ENCODE measurements at places on chromosomes 2 and 18.

DNA sequence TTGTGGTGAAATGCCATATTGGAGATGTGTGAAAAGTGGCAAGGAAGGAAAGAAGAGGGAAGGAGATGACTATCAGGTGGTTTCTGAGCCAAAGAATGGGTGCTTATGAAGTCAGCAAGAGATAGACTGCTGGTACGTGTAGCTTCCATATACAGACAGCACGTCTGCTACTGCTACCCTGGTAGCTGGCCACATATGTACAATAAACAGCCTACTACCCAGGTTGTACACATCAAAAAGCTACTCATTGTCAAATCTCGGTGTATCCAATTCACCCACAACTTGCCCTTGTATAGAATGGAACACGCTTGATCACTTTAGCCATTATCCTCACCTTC, 761.8 kb downstream of the LRRTM4 start:
- no peak for DNase-seq

DNA sequence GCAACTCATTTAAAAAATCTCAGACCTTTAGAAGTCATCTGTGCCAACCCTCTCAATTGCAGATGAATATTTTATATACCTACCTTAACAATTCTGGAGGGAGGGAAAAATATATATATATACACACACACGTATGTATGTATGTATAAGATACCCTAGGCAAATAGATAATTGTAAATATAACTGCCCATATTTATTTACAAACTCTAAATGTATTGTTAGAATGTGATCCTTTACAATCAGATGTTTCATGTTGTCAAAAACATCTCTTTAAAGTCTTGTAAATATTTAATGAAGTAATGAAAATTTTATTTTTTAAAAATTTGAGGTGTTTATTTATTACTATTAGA, 11.6 kb downstream of the ANKRD12 start:
- no peak for DNase-seq

GRCh38 chr2:37448342-37449120, 104.1 kb downstream of the QPCT start:
- no peak for DNase-seq

- no peak for DNase-seq
Observed at GRCh38 chr2:38754049-38754448, 2.9 kb upstream of the SRSF7 start.

DNA sequence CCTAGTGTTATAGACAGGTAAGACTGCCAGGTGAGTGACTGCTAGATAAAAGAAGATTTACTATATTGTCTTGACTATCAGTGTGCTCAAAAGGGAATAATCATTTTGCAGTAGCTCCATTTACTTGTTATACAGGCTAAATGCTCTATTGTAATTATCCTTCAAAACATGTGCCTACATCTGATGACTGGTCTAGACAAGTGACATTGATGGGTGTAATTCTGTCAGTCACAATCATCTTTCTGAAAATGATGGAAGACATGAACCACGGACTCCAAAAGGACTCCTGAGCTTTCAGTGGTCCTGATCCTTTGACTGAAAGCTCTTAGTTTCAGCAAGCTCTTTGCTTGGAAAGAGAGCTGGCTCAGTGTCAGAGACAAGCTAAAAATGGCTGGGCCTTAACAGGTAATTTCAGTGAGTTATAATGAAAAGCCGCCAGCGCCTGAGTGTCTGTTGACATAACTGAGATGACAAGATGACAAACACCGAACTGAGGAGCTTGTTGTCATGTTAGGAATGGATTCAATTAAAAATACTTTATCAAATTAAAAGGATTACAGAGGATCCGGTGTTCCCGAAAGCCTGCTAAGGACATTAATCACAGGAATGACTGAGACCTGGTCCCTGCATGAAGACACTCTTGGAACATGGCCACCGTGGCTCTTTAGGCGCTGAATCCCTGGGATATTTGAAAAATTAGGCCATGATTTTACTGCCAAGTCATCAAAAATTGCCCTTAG, 141.7 kb downstream of the CMPK2 start:
- DNase-seq = no peak

DNA sequence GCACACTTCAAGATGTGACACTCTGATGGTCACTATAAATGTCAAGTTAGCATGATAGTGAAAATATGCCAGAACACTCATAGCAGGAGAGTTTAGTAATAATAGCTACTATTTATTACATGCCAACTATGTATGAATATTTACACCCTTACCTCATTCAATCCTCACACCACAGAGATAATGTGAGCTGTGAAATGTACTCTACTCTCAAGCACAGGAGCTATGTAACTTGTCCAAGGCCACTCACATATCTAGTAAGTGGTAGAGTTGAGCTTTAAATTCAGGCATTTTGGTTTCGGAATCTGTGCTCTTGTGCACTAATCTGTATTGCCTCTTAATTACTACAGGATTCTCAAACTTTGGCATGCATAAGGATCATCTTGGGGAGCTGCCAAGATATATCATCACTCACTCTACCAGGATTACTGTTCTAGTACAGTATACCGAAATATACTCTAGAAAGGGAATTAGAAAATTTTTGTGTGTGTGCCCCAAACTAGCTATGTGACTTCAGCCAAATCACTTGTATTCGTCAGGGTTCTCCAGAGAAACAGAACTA, 154.3 kb downstream of the PLCL1 start:
- DNase-seq = no peak

DNA sequence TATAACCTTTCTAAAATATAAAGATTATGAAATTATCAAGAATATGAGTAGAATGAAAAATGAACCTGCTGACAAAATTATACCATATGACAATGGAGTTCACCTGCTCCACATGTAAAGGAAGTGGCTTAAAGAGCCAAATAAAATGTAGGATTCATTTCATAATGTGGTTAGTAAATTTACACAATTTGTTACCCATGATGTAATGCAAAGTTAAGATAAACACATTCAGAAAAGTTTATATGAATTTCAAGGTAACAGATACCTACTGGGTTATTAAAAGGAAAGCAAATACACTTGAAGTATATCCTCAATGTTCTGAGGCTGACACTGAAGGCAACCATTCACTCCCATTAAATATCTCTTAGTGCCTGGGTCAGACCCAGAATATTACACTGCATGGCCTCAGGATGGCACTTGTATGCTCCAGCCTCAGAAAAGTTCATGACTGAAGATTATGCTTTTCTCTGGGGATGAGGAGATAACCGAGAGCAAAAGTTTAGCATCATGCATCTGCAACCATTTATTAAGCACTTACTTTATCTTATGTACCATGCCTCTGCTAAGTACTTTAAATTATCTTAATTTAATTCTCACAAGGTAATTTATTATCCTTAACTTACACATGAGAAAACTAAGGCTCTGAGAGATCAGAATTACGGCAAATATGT, 6.2 kb downstream of the STRN start:
- DNase-seq = no peak

DNA sequence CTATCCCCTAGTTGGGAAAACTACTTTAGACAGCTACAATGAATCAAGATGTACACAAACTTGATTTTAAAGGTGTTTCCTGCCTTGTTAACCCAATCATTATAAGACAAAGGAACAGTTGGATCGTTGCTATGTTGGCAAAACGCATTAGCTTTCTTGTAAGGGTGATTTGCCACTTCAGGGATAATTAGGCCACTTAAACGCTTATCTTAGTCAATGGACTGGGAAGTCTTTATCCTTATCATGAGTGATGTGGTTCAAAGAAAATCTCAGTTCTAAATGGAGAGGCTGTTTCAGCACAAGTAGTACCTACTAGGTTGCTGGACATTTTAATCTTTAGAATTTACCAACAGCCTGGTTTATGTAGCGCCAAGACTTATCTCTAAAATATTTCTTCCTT, 406.1 kb upstream of the MEX3C start:
- no peak for DNase-seq

GRCh38 chr2:141280037-141280436, 850.8 kb downstream of the LRP1B start:
- DNase-seq = no peak

GRCh38 chr2:215363039-215363438, 51.2 kb downstream of the ATIC start:
- DNase-seq = no peak

- DNase-seq = no peak
Observed at GRCh38 chr2:192827735-192828134, 633.0 kb upstream of the TMEFF2 start.

- no peak for DNase-seq
Observed at GRCh38 chr2:128797092-128797491, 478.4 kb upstream of the HS6ST1 start.
